ENCODE measurements at places on chromosomes 6 and 20.

DNA sequence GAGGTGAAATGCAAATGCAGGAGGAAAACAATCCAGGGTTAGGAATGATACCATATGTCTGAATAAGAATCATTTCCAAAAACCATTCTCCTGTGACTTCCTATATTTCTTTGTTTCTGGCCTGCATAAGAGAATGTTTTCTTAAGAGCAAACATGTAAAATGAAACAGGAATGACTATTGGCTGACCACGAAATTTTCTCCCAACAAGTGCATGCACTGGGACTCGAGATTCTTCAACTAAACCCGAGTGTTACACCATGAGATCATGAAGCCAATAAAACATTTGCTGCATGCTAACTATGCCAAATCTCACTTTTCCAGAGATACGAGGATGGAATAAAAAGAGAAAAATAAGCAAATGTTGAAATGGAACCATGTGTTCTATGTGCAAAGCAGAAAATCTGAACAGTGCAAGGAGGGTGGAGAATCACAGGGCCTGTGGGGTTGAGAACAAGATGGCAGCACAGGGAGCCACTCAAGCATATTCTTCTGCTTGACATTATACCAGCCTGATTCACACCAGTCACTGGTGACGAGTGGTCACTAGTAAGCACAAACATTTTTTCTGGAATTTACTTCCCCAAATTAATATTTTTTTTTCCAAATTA lies 212.2 kb upstream of the FOXA2 start:
- no peak for DNase-seq

- DNase-seq = no peak
These were observed 64.1 kb upstream of the NT5E start for GRCh38 chr6:85385636-85386315.

- no peak for DNase-seq
These were observed 41.6 kb downstream of the ANKEF1 start for GRCh38 chr20:10076126-10077080.

DNA sequence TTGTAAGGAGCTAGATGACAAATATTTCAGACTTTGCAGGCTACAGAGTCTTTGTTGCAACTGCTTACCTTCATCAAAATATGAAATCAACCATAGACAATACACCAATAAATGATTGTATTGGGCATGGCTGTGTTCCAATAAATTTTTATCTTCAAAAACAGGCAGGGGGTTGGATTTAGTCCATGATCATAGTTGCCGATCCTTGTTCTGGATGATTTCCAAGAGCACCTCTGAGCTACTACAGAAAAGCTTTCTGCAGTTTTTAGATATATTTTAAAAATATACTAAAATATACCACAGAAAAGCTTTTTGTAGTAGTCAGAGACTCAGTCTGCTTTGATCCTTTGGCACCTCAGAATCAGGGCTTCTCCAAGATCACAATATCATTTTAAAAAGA lies 145.0 kb downstream of the HTR1B start:
- DNase-seq = no peak

DNA sequence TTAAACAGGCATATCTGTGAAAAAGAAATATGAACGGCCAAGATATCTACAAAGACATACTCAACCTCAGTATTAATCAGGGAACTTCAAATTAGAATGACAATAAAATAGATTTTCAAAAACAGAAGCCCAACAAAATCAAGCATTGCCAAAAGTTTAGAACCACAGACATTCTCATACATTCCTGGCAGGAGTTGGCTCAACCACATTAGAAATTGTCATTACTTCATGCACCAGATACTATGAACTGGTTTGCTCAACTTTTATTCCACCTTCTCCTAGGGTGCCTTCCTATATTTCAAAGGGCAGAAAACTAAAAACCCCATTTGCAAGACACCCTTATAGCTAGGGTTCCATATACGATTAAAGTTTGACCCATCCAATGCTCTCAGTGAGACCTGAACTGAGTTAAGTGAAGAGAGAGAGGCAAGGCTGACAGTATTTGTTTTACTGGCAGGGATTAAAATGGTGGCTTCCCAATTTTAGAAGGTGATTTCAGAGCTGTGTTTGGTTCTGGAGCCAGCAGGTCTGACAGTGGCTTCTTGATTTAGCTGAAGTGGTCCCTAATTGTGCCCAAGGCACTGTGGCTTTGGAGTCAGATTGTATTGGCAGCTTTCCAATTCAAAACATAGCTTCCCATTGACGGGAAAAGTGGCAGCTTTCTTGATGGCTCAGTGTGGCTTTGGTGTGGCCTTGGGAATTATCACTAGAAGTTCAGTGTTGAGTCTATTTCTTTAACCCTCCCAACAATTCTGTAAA lies 77.1 kb upstream of the CDYL start:
- DNase-seq = no peak
